ENCODE measurements at places on chromosomes 4 and X.

DNA sequence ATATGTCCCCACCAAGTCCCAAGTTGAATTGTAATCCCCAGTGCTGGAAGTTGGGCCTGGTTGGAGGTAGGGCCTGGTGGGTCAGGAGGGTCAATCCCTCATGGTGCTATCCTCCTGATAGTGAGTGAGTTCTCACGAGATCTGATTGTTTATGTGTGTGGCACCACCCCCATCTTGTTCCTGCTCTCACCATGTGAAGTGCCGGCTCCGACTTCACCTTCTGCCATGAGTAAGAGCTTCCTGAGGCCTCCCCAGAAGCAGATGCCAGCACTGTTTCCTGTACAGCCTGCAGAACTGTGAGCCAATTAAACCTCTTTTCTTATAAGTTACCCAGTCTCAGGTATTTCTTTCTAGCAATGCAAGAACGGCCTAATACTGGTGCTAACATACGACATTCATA is 22.7 kb upstream of the TMEM33 start:
- no peak for DNase-seq

- no peak for DNase-seq
These were observed 75.0 kb downstream of the FAM13A start for GRCh38 chr4:88981993-88982392.

- DNase-seq: no peak
These were observed 84.2 kb upstream of the KCTD8 start for GRCh38 chr4:44532851-44533250.

DNA sequence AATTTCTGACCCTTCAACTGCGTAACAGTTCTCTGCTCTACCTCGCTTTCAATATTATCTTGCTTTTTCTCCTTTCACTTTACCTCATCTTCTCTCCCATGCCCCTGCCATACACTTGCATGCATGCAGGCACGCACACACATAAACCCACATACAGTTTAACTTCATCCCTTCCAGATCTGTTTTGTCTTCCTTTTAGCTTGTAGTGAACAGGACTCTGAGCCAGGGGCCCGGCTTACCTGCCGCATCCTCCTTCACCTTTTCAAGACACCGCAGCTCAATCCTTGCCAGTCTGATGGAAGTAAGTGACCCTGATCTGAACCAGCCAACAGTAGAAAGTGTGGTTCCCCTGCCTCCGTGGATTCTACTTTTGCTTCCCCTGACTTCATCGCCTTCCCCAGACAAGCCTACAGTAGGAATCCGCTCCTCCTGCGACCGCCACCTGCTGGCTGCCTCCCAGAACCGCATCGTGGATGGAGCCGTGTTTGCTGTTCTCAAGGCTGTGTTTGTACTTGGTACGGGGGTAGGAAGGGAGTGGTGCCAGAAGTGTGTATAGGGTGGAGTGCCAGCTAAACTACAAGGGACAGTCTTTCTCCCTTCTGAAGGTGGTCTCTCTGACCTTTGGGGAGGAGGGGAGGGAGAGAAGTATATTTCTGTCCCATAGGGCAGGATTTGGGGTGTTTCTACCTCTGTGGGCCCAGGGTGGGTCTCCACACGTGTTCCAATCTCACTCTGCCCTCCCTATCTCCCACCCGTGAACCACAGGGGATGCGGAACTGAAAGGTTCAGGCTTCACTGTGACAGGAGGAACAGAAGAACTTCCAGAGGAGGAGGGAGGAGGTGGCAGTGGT is 10.7 kb downstream of the MED12 start:
- DNase-seq: peak; percentile 15

DNA sequence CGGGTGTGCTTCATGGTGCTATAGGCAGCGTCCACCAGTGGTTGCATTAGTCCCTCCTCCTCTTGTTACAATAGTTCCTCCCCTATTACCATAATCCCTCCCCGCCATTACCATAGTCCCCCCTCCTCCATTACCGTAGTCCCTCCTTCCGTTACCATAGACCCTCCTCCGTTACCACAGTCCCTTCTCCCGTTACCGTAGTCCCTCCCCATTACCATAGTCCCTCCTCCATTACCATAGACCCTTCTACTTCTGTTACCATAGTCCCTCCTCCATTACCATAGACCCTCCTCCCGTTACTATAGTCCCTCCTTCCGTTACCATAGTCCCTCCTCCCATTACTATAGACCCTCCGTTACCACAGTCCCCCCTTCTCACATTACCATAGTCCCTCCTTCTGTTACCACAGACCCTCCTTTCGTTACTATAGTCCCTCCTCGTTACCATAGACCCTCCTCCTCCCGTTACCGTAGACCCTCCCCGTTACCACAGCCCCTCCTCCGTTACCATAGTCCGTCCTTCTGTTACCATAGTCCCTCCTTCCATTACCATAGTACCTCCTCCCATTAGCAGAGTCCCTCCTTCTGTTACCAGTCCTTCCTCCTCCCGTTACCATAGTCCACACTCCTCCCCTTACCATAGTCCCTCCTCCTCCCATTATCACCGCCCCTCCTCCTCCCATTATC is 129.6 kb downstream of the DHRSX start:
- DNase-seq: no peak

GRCh38 chrX:2284601-2285000 is 216.2 kb downstream of the DHRSX start:
- DNase-seq: no peak

GRCh38 chrX:119669424-119670037 is 23.4 kb downstream of the SEPTIN6 start:
- DNase-seq: no peak

DNA sequence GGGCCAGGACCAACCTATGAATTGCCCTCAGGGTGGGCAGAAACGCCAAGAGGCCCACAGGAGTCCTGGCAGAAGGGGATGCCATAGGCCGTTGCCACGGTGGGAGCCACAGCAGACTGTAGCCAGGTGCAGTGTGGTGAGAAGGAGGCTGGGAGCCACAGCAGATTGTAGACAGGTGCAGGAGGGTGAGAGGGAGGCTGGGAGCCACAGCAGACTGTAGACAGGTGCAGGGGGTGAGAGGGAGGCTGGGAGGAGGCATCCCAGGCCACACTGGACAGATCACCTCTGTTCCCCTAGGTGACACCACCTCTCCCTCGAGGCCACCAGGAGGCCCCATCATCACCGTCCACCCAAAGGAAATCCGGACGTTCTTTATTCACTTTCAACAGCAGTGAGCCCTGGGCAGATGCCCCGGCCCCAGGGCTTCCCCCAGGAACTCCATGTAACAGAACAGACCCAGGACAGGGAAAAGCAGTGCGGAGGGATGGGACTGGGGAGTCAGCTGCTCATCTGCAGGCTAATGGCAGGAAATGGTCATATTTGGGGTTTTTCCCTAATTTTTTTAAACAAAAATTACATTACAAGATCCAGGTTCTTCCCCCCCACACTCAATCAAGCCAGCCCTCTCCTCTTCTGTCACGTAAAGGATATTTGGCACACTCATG is 19.5 kb upstream of the MRFAP1 start:
- DNase-seq: no peak

GRCh38 chrX:150577174-150577573 is 8.8 kb downstream of the MTM1 start:
- no peak for DNase-seq

DNA sequence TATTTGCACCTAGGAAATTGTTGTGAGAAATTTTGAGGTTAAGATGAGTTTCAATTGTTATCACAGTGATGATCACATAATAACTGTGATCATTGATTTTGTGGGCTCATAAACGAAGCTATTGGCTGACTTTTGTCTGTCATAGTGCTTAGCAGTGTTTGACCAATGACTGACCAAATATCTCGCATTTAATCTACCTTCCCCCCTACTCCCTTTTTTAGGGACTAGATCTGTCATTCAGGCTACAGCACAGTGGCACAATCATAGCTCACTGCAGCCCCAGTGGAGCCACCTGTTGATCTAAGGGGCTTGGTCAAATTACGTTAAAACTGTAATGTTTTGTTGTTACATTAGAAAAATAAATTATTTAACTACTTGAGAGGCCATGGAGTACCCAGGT is 1.5 kb downstream of the FUNDC2 start:
- DNase-seq: no peak

GRCh38 chrX:113260474-113260873 is 419.8 kb upstream of the AMOT start:
- DNase-seq: no peak

- peak; percentile 12 for DNase-seq
These were observed 145.7 kb upstream of the NUDT6 start for GRCh38 chr4:123068081-123068480.

- no peak for DNase-seq
These were observed 479.7 kb upstream of the DIAPH2 start for GRCh38 chrX:96204928-96205327.

- no peak for DNase-seq
These were observed 27.2 kb downstream of the HSPA4L start for GRCh38 chr4:127809173-127809800.

GRCh38 chr4:83297548-83298260 is 13.1 kb upstream of the COQ2 start:
- no peak for DNase-seq

DNA sequence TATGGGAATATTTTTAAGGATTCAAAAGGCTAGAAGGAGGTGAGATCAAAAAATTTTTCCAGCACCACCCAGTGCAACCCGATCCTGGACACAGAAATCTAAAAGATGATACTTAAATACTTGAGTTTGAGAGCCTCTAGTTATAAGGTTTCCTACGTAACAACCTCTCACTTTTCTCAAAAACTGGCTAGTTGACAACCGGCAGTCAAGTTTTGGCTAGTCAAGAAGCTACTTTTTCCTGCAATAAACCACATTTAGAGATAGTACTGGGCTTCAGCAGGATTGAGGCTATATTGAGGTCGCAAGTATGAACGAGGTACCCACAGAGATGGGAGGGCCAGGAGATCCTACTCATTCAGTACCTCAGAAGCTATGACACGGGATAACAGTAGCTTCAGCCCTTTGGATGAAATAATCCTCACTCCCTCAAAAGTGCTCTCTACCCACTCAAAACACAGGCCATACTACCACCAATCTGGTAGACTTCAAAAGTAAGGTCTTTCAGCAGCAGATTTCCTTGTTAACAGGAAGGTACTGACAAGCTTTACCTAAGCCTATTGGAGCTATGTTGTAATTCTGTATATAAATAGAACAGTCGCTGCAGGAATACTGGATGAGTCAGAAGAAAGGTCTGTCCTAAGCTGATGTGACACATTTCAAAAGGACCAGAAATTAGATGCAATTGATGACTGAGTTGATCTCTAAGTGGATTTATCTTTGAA is 1.5 kb upstream of the TSPAN5 start:
- no peak for DNase-seq

GRCh38 chrX:129823115-129823514 is 20.6 kb downstream of the ZDHHC9 start:
- DNase-seq: no peak

GRCh38 chr4:174528226-174528625 is 5.9 kb upstream of the HPGD start:
- DNase-seq: no peak

GRCh38 chrX:3280706-3281105 is 65.7 kb downstream of the MXRA5 start:
- no peak for DNase-seq

GRCh38 chrX:3094261-3094660 is 53.0 kb downstream of the ARSF start:
- DNase-seq: no peak

GRCh38 chrX:154734061-154734781 is 16.7 kb downstream of the GAB3 start:
- DNase-seq: no peak

DNA sequence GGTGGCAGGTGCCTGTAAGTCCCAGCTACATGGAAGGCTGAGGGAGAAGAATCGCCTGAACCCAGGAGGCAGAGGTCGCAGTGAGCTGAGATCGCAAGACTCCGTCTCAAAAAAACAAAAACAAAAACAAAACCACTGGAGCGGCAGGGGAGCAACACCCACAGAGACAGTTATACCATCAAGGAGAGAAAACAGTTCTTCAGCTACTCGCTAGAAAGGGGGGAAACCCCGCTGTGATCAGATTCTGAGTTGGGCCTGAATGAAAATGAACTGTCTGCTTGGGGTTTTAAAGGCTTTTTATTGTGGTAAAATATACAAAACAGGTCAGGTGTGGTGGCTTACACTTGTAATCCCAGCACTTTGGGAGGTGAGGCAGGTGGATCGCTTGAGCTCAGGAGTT is 16.8 kb upstream of the IRAK1 start:
- DNase-seq: no peak

- no peak for DNase-seq
These were observed 353.8 kb upstream of the CASK start for GRCh38 chrX:42276982-42277690.

- no peak for DNase-seq
These were observed 242.1 kb upstream of the TRAM1L1 start for GRCh38 chr4:117327491-117327890.

DNA sequence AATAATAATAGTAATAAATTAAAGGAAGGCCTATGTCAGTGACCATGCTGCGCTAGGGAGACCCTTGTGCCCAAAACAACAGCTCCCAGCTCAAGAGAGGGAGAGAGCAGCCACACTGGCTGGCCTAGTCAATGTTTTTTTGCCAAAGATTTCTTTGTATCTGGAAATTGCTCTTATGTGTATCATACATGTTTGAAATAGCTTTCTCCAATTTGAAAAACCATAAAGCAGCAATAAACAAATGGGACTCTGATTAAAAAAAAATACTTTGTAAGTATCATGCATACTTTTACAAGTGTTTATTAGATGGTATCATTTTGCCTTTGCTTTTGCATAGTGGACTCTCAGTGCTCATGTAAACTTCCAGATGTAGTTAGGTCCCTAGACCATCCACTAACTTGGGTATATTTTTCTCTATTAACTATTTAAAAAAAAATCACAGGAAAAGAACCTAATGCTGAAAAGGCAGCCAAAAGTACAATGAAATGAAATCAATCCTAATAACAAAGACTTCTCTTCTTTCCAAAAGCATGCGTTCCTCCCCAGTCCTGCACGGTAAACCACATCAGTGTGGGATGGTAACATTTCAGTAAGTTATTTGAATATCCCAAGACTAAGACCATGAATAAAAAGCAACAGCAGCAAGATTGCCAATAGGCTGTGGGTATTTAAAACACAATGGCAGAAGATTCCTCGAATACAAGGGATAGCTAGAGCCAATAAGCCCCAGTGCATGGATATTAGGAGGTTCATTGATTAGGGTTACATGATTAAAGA is 117.6 kb downstream of the PALLD start:
- DNase-seq: no peak

DNA sequence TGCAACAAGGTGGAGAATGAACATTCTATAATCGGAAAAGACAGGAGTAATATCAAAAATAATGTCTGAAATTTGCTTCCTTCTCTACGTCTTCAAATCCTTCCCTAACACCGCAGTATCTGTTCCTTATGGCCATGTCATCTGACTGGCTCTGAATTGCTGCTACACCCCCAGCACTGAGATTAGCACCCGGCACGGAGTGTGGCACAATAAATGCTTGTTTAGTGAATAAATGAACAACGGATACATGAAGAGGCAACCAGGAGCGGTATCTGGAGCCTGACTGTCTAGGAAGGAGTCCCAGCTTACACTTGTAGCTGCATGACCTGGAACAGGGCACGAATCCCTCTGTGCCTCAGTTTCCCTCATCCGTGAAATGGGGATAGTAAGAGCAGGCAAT is 164.3 kb downstream of the AFAP1 start:
- no peak for DNase-seq

- no peak for DNase-seq
These were observed 33.6 kb downstream of the LNX1 start for GRCh38 chr4:53557669-53558064.
